Osteocyte (in vitro differentiated cells): ENCODE measurements at places on chromosomes 6 and 20. TPM values are rescaled to one million over a fixed set of nuclear protein-coding genes. Genes with fewer than 3 reads are reported as not detected.

DNA sequence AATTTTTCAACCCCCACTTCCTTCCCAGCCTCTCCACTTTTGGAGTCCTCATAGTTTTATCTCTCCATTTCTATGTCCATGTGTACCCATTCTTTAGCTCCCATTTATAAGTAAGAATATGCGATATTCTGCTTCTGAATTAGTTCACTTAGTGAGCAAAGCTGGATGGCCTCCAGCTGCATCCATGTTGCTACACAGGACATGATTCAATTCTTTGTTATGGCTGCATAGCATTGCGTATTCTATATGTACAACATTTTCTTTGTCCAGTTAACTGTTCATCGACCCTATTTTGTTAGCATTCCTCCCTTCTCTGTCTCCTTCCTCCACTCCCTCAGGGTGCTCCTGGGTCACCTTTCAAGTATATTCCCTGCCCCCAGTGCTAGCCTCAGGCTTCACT, 210.0 kb upstream of the SSTR4 start:
- no peaks in the 10 kb centered on the region for H3K27me3 ChIP-seq
- H3K4me1 ChIP-seq: peaks cover 54% of the 10 kb centered on the region
- no peak for DNase-seq
- H3K36me3 ChIP-seq: no peaks in the 10 kb centered on the region
- H3K4me3 ChIP-seq: no peak overlapping the region

DNA sequence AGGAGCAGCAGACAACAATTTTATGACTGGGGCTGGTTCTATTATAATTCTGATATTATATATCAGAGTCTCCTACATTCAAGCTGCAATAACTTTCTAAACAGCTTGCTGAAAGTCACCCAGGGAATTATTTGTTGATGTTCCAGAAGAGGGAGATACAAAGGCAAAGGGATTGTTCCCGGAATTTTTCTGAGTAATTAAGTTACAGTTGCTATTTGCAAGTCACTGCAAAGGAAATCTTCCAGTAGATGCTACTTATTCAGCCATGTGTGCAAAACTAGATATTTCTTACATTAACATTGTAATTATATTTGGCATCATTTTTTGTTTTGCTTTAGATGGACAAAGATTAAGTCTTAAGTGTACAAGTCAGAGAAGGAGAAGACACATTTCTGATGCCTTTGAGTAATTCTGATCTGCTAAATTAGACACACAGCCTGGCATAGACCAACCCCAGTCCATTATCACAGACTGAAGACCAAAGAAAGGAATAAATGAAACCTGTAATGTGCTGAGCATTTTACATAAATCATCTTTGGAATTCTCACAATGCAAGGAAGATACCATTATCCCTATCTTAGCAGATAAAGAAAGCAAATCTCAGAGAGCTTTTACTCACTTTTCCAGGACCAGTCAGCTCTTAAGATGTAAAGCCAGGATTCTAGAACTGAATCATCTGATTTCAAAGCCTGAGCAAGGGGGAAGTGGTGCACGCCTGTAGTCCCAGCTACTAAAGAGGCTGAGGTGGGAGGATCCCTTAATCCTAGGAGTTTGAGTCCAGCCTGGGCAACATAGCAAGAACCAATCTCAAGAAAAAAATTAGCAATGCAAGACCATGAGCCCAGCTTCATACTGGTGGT, 62.6 kb upstream of the AKAP12 start:
- H3K27ac ChIP-seq: no peak overlapping the region
- peaks cover 2% of the 10 kb centered on the region for H3K4me1 ChIP-seq
- no peaks in the 10 kb centered on the region for H3K36me3 ChIP-seq
- DNase-seq: no peak
- no peak overlapping the region for H3K4me3 ChIP-seq

DNA sequence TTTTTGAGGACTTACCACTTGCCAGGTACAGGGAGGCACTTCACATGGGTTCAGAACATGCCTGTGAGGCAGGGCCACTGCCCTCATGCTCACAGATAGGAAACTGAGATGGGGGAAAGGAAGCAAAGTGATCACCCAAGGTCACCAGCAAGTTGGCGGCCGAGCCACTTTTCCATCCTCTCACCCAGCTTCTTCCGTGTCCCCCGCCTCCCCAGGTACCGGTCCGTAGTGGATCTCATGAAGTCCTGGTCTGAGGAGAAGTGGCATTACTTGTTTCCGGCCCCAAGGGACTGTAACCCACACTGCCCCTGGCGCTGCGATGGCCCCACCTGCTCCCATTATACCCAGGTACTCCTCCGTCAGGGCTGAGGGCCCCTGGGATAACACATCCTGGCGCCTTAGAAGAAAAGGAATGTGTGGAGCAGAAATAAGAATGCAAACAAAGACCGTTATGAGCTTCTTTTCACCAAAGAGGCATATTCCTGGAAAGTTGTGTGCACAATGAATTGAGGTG, 6.4 kb downstream of the R3HDML start:
- no peak overlapping the region for H3K27ac ChIP-seq
- H3K4me3 ChIP-seq: no peak overlapping the region
- H3K36me3 ChIP-seq: no peaks in the 10 kb centered on the region
- H3K27me3 ChIP-seq: peaks cover 7% of the 10 kb centered on the region

- no peak for DNase-seq
- no peak overlapping the region for H3K27ac ChIP-seq
- H3K4me3 ChIP-seq: no peak overlapping the region
- peaks cover 48% of the 10 kb centered on the region for H3K27me3 ChIP-seq
- no peaks in the 10 kb centered on the region for H3K4me1 ChIP-seq
These were observed 10.1 kb downstream of the IL17F start for GRCh38 chr6:52233975-52234823.

GRCh38 chr6:14804001-14804784, 441.7 kb upstream of the JARID2 start:
- peak overlapping the region; percentile 74 for H3K27ac ChIP-seq
- DNase-seq: no peak
- peaks cover 32% of the 10 kb centered on the region for H3K4me1 ChIP-seq
- no peak overlapping the region for H3K4me3 ChIP-seq
- no peaks in the 10 kb centered on the region for H3K27me3 ChIP-seq
- H3K36me3 ChIP-seq: no peaks in the 10 kb centered on the region

DNA sequence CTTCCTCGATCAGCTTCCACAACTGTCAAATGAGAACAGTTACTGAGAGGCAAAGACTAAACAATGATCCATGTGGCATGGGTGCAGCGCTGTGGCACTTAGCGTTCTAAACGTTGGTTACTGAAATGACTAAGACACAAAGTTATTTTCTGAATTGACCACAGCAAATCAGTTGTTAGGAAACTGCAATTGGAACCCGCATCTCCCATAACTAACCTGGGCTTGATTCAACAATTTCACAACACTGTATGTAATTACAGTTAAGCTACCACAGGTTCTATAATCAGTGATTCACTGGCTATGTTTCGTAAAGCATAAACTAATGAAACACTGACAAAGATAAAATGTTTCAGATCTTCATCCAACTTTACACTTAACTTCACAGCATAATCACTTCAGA, 12.5 kb downstream of the WDR27 start:
- H3K36me3 ChIP-seq: peaks cover 41% of the 10 kb centered on the region
- no peak overlapping the region for H3K27ac ChIP-seq
- no peak overlapping the region for H3K4me3 ChIP-seq
- peaks cover 2% of the 10 kb centered on the region for H3K4me1 ChIP-seq
- no peak for DNase-seq

- DNase-seq: no peak
- H3K36me3 ChIP-seq: no peaks in the 10 kb centered on the region
- H3K27ac ChIP-seq: no peak overlapping the region
- H3K27me3 ChIP-seq: peaks cover 45% of the 10 kb centered on the region
These were observed 120.5 kb downstream of the RTN4IP1 start for GRCh38 chr6:106508834-106509233.

DNA sequence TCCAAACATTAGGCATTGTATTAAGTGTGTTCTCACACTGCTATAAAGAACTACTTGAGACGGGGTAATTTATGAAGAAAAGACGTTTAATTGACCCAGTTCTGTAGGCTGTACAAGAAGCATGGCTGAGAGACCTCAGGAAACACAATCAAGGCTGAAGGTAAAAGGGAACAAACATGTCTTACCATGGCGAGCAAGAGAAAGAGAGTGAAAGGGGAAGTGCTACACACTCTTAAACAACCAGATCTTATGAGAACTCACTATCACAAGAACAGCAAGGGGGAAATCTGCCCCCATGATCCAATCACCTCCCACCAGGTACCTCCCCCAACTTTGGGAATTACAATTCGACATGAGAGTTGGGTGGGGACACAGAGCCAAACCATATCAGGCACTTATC, 86.6 kb upstream of the TOP1 start:
- H3K27ac ChIP-seq: no peak overlapping the region
- H3K4me3 ChIP-seq: no peak overlapping the region
- H3K27me3 ChIP-seq: peaks cover 39% of the 10 kb centered on the region

Gene CYP24A1
- not detected in 2 replicates for total RNA-seq

Gene TOMM34
- total RNA-seq: 23.7 and 24.0 TPM in 2 replicates

Gene ULBP2
- total RNA-seq: 2.1 and 2.9 TPM in 2 replicates

Gene EYA4
- 0.68 and 0.78 TPM in 2 replicates for total RNA-seq

Gene DACT2
- 0.94 and 1.4 TPM in 2 replicates for total RNA-seq

Gene PCMT1
- 75.8 and 76.2 TPM in 2 replicates for total RNA-seq

Gene FOXC1
- total RNA-seq: 106 and 108 TPM in 2 replicates
